ENCODE measurements at places on chromosomes 6 and 20. TPM values are rescaled to one million over a fixed set of nuclear protein-coding genes. Genes with fewer than 3 reads are reported as not detected.

The MOCS1 gene
- total RNA-seq: 8.1 TPM

The POPDC3 gene
- 25.8 TPM for total RNA-seq

The CCDC167 gene
- total RNA-seq: 35.8 TPM

The CST2 gene
- total RNA-seq: not detected

The SOBP gene
- total RNA-seq: 1.1 TPM

The GRM1 gene
- total RNA-seq: not detected

The ELOVL2 gene
- 10.6 TPM for total RNA-seq

The FOXQ1 gene
- not detected for total RNA-seq

The HDGFL1 gene
- not detected for total RNA-seq

The TUBE1 gene
- 10.0 TPM for total RNA-seq

The WFDC10B gene
- total RNA-seq: not detected

The PXDC1 gene
- 66.4 TPM for total RNA-seq

The MUC21 gene
- not detected for total RNA-seq

The ADGB gene
- not detected for total RNA-seq

The JPH2 gene
- total RNA-seq: 0.83 TPM

The TCP11 gene
- total RNA-seq: 0.56 TPM

The RIN2 gene
- 72.2 TPM for total RNA-seq

The SNX3 gene
- total RNA-seq: 105 TPM

The ALDH5A1 gene
- total RNA-seq: 0.36 TPM

The KIAA0408 gene
- total RNA-seq: 0.90 TPM

The NXT1 gene
- 25.5 TPM for total RNA-seq

The GFRA4 gene
- not detected for total RNA-seq

The ZSCAN23 gene
- total RNA-seq: 5.3 TPM

The GNMT gene
- total RNA-seq: not detected
